Stimulated activated CD4-positive, alpha-beta T cell treated with anti-CD3 and anti-CD28 coated beads, Interleukin-1b, Interleukin-23, amount 100 ng/mL, for 1 hour (primary cell): ENCODE measurements at places on chromosomes 3 and 15.

GRCh38 chr15:85463276-85463892 is 83.0 kb downstream of the AKAP13 start:
- no peak for DNase-seq

DNA sequence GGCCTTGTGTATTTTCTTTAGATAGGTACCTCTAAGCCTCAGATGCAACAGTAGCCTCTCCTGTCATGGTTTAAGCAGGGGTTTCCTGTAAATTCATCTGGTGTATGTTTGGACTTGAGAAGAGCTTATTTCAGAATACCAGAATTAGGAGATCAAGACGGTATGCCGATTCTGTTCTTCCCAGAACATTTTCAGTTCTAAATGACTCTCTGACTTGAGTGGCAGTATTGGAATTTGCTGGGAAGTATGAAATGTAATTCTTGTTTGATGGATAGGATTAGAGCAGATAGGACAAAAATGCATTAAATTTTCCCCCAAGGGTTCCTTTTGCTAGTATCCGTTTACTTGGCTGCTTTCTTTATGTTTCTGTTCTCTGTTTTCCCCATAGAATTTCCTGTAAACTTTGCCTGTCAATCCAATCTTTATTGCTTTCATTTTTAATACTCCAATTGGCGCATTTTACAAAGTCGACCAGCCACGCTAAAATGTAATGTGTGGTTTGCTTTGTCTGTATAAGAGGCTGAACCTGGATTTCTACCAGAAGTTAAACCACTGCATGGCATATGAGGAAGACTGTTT is 612.2 kb downstream of the RBMS3 start:
- no peak for DNase-seq

DNA sequence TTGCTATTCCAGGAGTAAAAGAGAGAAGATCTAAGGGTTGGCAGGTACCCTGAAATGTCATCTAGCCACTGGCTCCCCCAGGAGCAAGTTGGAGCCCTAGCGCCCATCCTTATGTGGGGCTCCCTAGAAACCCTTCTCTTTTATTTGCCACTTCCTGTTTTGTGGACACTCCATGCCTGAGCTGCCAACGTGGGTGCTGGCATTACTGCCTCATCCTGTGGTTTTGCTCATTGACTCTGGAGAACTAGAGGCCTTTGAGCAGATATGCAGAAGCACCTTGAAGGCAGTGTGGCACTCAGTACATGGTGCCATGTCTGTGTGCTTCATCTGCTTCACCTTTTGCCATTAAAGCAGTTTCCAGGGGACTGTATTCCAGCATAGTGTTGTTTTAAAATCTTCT is 8.1 kb downstream of the EDEM1 start:
- no peak for DNase-seq

- DNase-seq, result no peak
Measured at GRCh38 chr3:114217266-114217665, 20.1 kb downstream of the ZNF80 start.

DNA sequence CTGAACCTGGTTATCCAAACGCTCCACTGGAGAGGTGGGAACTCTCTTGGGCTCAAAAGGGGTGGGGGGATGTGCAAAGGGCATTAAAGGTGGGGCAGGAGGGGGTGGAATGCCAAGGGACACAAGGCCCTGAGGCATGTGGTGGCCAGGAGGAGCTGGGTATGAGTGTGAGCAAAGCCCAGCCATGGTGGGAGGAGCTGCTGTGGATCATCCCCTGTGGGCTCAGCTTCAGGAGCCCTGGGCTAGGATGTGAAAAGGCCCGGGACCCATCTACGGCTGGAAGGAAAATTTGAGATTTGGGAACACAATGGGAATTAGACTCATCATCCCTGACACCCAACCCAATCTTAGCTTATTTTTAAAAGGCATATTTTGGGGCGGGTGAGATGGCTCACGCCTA is 33.3 kb downstream of the MGLL start:
- no peak for DNase-seq

DNA sequence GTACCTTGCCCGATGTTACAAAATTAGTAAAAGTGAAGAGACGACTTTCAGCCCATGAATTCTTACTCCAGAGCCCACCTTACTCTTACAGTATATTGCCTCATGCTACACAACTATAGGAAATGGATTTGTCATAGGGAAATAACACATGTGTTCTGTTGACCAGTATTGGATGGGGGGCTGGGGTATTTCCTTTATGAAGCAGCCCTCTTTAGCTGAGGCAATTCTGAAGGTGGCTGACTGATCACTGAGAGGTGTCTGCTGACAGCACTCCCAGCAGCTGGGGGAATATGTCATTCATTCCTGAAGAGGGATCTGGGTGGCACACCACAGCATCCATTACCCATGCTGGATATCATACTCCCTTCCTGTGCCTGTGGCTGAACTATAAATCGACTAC is 6.4 kb upstream of the GOLM2 start:
- no peak for DNase-seq
